ENCODE measurements at places on chromosomes 6 and 20.

GRCh38 chr6:168057836-168058235, 21.2 kb downstream of the FRMD1 start:
- DNase-seq: no peak

DNA sequence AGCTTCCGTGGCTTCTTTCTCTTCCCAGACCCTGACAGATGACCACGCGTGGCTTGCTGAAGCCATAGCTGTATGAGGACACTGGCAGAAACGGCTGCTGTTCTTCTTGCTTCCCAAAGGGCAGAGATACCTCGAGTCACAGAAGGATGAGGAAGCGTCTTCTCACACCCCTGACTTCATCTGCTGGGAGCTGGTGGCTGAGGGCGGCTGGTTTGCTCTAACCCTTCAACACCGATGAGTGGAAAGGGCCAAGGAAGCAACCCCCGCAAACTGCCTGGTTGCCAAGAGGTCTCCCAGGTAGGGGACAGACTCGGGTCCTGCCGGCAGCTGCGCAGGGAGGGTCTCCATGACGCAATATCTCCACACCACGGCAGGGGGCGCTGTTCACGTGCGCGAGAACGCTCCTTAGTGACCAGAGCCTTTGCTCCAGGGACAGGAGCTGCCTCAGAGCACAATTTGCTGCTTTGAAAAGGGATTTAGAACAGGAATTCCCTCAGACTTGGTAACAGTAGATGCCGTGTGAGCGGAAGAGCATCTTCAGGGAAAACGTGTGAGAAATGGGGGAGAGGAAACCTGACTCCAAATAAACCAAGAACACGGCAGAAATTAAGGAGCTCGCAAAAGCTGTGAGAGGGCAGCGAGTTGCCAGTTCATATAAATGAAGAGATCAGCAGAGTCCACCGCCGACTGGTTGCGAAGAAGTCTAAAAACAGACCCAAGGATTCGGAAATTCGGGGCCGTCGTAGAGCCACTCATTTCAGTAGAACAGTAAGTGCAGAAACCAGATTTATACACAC, 80.2 kb downstream of the ERMARD start:
- DNase-seq: peak; percentile 32

DNA sequence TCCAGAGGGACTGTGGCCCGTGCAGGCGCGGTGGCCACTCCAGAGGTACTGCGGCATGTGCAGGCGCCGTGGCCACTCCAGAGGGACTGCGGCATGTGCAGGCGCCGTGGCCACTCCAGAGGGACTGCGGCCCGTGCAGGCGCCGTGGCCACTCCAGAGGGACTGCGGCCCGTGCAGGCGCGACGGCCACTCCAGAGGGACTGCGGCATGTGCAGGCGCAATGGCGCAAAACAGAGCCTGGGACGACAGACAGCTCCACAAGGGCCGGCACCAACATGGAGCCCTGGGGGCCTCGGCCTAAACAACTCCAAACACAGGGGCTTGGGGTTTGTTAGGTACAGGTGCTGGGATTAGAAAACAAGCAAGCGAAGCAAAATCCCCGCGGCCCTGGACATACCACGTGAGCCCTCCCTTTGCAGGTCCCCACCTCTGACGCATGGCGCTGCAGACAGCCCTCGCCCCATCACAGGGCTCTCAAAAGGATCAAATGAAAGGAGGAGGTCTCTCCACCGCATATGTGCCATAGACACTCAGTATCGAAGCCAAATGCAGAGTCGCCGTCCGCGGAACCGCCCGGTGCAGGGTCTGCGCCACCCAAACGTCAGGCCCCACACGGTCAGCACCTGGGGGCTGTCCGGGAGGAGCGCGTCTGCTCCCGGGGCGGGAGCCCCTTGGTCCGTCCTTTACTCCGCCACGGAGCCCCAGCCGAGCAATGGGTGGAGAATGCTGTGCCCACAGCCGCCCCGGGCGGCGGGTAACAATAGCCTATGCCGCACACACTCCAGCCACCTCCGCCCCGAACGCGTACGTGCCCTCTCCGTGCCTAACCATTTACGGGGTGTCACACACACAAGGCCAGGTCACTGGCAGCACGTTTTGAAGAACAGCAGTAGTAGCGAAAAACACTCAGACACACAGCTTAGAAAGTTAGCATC, 85.7 kb downstream of the TAF4 start:
- DNase-seq: no peak

GRCh38 chr6:30322527-30323501, 3.9 kb upstream of the TRIM39 start:
- DNase-seq: no peak

- DNase-seq: no peak
These were observed 100.1 kb upstream of the ADTRP start for GRCh38 chr6:11878735-11879134.

- no peak for DNase-seq
These were observed 26.4 kb upstream of the BHLHE23 start for GRCh38 chr20:63032861-63033793.

DNA sequence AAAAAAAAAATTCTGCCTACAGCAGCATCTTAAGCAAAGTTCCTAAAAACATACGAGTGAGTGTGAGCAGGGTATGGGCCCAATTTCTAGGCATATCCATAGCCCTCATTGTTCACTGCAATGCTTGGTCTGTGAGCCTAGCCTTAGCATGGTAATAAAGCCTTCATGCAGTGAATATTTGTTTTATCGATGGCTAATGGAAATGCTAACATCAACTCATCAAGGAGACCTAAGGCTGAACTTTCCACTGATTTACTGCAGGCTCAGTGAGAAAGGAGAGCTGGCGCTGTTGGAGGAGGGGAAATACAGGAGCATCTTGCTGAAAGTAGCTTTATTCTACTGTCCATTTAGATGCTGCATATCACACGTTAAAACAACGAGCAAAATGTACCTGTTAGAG, 139.6 kb upstream of the DTNBP1 start:
- DNase-seq: no peak

DNA sequence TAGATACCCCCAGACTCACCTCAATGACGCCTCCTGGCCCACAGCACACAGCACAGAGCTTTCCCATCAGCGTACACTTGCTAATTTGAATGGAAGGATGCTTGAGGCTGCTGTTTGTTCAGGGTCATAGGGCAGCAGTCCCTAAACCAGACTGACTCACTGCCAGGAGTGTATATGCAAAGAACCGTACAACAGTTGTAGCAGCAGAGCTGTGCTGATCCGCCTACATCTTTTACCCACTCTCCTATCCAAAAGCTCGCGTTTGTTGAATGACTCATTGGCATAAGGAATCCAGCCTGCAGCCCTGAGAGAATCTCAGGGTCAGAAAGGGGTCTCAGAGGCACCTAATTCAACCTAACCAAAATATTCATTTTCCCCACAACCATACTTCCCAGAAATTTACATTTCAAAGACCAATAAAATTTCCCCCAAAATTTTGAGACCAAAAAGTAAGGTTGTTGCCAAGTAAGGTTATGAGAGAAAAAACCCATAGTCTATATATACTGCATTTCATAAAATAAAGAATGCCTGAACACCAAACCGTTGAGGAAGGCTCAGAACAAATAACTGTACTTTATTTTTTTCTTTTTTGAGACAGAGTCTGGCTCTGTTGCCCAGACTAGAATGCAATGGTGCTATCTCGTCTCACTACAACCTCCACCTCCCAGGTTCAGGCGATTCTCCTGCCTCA, 35.3 kb upstream of the CCND3 start:
- no peak for DNase-seq

DNA sequence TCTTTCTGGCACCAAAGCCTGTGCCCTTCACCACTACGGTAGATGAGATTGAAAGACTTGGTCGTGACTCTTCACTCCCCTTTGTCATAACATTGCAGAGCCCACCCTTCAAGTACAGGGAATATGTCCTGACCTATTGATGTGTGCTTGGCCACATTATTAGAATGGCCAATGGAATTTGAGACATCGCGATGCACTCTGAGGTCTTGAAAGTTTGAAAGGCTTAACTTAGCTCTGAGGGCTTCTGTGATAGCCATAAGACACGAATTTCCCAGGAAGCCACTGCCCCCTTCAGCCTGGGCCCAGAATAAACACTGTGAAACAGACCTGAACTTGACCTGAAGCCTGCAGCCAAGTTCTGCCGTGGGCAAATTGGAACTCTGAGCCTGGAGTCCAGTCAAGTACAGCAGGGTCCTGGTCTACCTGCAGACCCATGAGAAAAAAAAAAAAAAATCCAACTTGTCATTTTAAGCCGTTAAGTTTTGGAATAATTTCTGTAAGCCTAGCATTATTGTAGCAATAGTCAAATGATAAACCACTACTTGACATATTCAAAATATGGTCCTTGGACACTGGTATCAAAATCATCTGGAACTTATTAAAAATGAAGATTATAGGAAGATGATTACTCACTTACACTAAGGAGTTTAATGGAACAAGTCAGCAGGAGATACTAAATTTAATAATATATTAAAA, 36.9 kb upstream of the TRAF3IP2 start:
- DNase-seq: no peak

- no peak for DNase-seq
These were observed 258.1 kb downstream of the UTRN start for GRCh38 chr6:144543006-144543871.

Data from stimulated activated CD4-positive, alpha-beta T cell treated with anti-CD3 and anti-CD28 coated beads, Interleukin-12 subunit alpha, Interleukin-12 subunit beta, amount 100 ng/mL, for 48 hours (primary cell).